GM04503 (cell line): ENCODE measurements at places on chromosomes 1 and 21.
A peak's percentile ranks its signal among the peaks of the same experiment; 100 is the strongest.

- no peak for DNase-seq
Measured at GRCh38 chr21:38416791-38417190, 81.5 kb downstream of the ERG start.

DNA sequence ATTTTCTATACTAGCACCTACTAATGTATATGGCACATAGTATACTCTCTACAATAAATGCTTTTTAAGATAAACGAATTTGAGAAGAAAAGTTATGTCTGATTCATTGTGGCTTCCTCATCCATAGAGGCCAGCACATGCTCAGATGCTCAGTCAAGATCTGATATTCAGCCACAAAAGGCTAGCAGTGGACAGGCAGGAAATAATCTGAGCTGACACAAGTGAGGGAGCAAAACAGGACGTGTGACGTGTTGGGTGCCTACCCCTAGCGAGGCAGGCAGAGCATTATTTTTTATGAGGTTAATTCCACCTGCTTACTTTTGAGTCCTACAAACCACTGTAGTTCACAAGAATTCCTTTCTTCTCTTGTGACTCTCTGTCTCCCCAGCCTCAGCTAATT is 550.9 kb downstream of the SMYD3 start:
- DNase-seq, result no peak

DNA sequence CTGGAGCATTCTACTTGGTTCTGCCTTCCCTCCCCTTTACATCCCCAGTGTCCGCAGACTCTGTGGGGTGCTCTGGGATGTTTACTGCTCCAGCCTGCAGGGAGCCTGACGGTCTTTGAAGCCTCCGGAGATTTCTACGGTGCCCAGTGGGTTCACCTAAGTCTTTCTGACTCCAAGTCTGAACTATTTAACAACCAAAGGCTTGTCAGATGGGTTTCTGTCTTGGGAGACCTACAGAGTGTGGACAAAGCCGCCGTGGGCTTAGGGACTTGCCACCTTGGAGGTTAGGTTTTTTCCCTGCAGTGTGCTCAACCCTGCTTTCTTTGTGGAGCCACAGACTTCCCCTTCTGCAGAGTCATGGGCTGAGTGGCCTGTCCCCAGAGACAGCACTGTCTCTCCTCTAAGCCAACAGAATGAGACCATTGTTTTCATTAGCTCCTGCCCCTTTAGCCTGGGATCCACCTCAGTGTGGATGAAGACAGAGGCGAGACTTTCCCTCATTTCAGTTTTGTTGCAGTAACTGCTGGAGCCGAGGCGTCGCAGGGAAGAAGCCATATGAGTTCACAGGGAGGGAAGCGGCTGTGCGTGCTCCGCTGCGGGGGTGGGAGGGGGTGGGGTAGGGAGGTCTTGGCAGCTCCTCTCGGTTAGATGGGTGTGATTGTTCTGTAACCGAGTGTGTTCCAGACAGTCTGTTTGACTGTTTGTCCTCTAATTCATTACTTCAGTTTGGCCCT is 120.7 kb downstream of the CNIH3 start:
- DNase-seq, result peak; percentile 30

GRCh38 chr1:56029319-56030003 is 549.9 kb downstream of the PLPP3 start:
- DNase-seq, result no peak

- no peak for DNase-seq
Measured at GRCh38 chr1:79193211-79194079, 186.9 kb upstream of the ADGRL4 start.

DNA sequence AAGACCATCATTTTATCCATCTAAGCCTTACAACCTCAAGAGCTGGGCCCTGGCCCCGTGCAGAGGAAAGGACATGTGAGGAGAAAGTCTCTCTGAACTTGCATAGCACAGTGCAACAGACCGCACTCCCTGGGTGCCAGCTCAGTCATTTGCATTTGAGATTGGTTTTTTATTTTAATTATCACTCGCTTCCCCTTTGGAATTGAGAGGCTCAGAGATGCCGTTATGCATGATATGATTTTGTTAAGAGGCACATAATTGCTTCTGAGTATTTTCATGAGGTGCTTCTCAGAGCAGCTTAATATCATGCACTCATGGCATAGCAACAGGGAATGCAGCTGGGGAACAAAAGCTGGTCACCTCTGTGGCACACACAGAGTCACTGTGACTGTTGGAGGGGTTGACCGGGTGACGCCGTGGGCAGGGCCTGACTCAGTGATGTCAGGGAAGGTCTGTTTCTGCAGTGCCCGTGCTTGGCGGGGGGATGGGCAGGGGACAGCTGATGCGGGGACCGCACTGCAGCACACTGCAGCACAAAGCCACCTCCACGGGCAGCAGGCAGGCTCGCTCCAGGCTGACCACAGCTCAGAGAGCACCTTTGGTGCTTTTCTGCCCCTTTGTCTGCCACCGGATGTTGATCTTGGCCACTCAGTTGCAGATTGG is 43.2 kb upstream of the VAMP3 start:
- no peak for DNase-seq

DNA sequence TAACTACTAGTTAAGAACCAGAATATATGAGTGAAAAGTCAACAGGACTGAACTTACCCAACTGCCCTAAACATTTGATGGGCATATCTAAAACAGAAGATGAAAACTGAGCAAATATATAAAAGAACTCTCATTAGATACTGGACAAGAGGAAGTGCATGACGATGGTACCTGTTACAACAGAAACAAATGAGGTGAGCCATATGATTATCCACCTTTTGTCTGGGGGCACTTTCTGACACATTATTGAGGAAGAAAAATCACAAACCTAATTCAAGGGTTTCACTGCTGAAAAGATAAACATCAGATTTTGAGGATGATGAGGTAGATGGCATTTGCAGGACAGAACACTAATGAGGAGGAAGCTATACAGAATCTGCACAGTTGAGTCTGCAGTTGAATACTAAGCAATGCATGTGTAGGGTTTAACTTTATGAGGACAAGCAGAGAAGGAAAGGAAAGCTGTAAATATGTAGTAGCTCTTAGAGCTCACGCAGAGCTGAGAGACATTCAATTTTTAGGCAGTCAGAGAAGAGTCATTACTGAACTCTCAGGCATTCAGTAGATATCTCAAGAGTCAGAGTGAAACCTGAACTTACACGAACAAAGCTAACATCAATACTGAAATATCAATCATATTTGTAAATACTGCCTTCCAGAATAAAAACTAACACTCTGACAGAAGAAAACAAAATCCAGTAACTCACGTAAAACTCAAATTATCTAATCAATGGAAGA is 262.1 kb downstream of the AKT3 start:
- DNase-seq, result no peak

- DNase-seq, result peak; percentile 66
Measured at GRCh38 chr1:111605576-111605975, 14.0 kb upstream of the RAP1A start.

DNA sequence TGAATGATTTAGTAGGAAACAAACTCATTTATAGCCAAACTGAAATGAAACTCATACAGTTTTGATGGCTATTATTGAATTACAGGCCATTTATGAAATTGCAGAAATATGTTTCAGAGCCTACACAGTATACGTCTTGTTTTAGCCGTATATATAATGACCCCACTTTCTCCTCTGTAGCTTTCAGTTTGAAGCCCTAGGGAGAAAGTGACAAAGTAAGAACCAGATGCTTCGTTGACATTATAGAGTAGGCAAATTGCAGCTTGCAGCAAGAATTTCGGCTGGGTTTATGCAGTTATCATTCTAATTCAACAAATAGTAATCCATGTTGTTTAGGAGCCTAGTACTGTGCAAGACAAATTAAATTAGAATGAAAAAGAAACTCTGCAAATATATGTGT is 836.3 kb upstream of the ADGRL4 start:
- no peak for DNase-seq

DNA sequence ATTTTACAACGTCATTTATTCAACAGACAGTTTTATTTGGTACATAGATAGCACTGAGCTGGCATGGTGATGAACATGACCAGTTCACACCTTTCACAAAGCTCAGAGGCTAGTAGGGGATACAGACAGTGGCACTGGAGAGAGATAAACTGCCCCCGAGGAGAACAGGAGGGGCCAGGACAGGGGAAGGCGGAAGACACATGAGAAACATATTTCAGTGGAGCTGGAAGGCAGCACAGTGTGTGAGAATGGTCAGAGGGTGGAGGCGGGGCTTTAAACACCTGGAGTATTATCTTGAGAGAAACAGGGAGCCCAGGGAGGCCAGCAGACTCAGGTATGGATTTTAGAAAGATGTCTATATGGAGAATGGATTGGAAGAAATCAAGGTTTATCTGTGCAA is 49.5 kb downstream of the CHML start:
- no peak for DNase-seq

GRCh38 chr21:34509151-34509550 is 2.9 kb downstream of the KCNE1 start:
- no peak for DNase-seq

- DNase-seq, result no peak
Measured at GRCh38 chr1:205375835-205376545, 19.3 kb upstream of the KLHDC8A start.

DNA sequence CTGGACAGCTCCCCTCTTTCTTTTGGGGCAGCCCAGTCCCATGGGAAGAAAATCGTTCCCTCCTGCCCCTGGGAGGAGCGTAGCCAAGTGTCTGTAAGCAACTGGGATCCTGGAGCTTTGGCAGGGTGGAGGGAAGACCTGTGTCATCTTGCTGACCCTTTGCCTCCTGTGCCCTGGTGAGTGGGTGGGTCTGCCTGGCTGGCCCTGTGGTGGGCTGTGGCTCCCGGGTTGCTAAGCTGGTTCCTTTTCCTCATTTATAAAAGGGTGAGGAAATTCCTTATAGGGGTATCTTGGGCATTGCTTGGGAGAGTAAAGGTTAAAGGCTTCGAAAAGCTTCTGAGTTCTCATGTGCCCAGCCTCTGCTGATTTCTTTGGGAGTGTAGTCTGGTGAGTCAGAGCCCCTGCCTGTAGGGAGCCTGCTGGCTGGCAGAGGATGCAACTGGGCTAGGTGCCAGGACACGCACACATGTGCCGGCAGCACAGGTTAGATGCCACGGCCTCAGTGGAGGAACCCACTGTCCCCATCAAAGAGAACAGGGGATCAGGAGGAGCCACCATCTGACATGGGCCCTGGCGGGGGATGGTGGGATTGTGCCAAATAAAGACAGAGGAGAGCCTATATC is 85.2 kb downstream of the ARHGEF10L start:
- no peak for DNase-seq

- no peak for DNase-seq
Measured at GRCh38 chr1:191714845-191715244, 443.4 kb upstream of the RGS18 start.

DNA sequence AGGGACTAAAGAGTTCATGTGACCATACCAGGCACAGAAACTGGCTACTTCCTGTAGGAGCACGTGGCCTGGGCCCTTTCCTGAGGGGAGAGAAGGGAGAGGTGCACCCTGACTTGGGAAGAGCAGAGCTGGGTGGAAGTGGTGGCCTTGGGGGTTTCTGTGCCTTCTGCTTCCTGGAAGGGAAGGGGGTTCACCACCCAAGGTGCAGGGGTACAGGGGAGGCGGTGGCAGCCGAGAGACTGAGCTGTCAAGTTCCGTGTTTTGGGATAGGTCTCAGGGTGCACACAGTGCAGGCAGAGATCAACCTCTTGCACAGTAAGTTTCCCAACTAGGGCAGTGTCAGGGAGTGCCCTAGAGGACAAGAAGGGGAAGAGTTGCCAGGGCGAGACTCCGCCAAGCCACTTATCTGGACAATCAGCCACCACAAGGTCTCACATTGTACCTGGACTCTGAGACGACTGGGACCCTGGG is 10.1 kb downstream of the HECTD3 start:
- no peak for DNase-seq

GRCh38 chr1:235952950-235953615 is 86.4 kb upstream of the LYST start:
- DNase-seq, result no peak

- DNase-seq, result no peak
Measured at GRCh38 chr1:6909857-6910256, 124.6 kb downstream of the CAMTA1 start.

DNA sequence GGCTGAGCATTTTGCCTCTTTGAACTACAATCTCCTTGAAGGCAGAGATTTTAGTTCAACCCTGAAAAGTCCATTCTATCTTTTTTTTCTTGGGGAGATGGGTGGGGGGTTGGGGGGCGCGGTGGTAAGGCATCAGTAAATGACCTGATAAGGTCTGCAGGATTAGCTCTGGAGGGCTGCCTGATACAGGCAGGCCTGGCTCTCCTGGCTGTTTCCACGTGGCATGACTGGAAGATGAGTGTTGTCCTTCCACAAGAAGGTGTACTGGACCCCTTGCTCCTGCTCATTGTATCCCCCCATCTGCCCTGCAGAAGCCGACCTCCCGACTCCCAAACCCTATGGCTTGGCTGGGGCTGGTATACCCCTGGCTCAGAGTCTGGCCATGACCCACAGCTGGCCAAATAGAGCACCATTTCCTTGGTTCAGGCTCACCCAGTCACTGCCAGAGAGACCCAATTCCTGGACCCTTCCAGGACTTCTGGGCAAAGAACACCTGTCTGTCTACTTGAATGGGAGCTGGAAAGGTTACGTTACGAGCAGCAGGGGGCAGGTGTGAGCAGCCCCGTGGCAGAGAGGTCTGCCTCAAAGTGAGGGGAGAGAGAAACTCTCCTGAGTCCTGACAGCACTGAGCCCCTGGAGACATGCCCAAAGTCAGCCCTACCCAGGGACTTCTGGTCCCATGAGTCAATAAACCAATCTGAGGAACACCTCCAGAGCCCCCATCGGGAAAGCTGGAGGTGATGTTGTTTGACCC is 17.0 kb downstream of the DHRS3 start:
- DNase-seq, result no peak
